ENCODE measurements at places on chromosomes 4 and X.

GRCh38 chrX:136523770-136524169 is 8.2 kb upstream of the VGLL1 start:
- DNase-seq, result no peak

DNA sequence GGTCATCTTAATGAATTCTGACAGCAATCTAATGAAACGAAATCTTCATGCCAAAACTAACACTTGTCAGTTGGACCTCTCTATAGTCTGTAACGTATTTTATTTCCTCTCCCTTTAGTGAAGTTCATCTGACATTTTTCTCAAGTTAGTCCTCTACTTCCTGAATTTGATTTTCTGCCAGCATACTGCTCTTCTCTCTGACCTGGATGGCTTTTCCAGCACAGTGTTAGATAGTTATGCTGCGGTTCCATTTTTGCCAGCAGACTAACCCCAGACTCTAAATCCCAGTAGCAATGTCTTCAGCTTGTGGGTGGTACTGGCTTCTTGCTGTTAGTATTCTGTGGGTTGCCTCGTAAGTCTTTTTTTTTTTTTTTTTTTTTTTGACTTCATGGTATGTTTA is 146.7 kb upstream of the VEGFC start:
- no peak for DNase-seq

- DNase-seq, result no peak
These were observed 11.0 kb upstream of the SH3BP2 start for GRCh38 chr4:2781911-2782310.

GRCh38 chr4:119490335-119490734 is 138.3 kb downstream of the PDE5A start:
- no peak for DNase-seq

DNA sequence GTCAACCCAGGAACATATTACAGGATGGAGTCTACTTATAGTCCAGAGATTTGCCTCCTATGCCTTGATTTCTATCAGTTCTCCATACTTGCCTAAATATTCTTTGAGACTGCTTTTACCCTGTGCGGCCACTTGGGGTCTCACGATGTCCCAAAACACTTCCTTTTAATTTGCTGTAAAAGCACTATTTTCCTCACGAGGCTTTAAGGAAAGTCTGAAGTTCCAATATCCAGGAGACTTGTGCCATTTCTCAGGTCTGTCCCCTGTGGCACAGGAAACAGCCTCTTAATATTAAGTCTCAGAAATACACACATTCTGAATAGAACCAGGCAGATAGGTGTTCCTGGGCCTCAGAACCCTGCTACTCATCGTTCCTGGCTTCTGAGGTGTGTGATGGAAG is 142.9 kb downstream of the TMEM164 start:
- DNase-seq, result no peak

DNA sequence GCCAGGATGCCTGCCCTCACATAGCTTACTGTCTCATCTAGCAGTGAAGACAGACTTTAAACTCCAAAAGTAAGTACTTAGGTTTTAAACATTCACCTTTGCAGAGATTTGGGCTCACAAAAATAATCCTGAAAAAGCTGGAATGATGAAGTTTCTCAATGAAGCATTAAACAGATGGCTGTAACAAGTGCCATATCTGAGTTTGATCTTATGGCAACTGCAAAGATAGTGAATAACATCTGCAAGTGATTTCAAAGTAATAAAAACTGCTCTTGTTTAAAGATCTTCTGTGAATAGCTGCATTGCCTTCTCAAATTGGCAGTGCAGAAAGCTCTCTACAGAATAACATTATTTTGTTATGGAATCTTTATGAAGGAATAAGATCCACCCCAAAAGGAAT is 271.2 kb upstream of the SMIM31 start:
- DNase-seq, result no peak

DNA sequence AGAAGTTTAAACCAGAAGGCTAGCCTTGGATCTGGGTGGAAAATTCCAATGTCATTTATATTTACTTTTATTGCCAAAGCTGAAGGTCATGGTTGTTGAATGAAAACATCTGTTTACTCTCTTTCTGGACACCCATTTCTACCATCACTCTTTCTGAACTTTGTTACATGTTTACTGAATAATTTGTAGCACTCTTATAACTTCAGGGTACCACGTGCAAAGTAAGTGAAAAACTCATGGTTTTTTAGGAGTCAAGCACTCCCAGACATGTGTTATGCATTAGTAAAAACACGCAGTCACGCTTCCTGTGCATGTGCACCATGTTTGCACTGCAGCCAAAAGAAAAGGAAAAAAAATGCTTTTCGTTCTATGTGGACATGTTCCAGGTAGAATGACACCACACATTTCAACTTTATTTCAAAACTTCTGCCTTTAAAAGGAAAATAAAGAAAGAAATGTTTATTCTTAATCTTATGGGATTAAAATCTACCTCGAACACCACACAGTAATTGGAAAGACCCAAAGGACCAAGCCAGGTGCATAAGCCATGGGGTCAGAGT is 31.4 kb upstream of the ADH1C start:
- no peak for DNase-seq

DNA sequence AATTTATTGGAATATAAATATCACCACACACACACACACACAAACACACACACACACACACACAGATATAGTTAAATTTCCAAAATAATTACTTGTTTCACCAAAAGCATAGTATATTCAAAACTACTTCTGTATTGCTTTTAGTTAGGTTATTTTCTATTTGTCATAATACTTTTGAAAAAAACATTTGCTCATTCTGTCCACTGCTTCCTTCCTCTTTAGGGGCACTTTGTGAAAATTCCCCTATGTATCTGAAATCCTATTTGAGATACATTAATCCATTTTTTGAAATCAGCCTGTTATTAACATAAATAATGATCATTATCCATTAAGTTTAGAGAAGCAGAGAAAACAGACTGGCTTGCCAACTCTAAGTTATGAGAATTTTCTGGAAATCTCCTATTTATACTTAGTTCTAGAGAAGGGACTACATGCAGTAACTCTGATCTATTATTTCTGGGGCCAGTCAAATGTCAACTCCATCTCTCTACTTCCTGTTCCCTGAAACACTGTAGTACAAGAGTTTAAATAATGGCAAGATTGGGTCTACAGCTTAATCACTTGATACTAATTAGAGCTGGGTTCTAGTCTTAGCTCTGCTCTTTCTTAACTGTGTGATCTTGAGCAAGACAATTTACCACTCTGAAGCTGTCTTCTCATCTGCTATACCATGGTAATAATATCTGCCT is 54.4 kb upstream of the GPR174 start:
- no peak for DNase-seq

- no peak for DNase-seq
These were observed 75.3 kb upstream of the PUDP start for GRCh38 chrX:7223271-7223670.

- DNase-seq, result no peak
These were observed 12.3 kb downstream of the ATP7A start for GRCh38 chrX:77922787-77923186.

GRCh38 chr4:99029852-99030251 is 34.3 kb downstream of the METAP1 start:
- no peak for DNase-seq
